ENCODE measurements at places on chromosomes 12 and 14. TPM values are rescaled to one million over a fixed set of nuclear protein-coding genes. Genes with fewer than 3 reads are reported as not detected.

DNA sequence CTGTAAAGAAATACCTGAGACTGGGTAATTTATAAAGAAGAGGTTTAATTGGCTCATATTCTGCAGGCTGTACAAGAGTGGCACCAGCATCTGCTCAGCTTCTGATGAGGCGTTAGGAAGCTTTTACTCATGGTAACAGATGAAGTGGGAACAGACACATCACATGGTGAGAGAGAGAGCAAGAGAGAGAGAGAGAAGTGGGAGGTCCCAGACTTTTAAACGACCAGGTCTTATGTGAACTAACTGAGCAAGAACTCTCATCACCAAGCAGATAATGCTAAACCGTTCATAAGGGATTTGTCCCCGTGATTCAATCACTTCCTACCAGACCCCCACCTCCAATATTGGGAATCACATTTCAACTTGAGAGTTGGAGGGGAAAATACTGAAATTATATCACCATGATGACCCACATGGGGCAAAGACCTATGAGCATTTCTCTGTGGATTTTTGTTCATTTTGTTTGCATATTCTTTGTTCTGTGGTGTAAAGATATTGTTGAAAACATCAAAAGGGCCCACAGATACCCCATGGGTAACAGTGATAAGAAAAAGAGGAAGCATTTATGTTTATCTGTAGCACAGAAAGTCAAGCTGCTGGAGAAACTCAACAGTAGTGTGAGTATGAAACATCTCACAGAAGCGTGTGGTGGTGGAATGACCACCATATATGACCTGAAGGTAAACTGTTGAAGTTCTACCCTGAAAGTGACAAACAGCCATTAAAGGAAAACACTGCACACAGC lies 135.2 kb upstream of the PDE3A start:
- no peak for DNase-seq

GRCh38 chr12:3230758-3231375 lies 153.7 kb downstream of the TSPAN9 start:
- DNase-seq: no peak

DNA sequence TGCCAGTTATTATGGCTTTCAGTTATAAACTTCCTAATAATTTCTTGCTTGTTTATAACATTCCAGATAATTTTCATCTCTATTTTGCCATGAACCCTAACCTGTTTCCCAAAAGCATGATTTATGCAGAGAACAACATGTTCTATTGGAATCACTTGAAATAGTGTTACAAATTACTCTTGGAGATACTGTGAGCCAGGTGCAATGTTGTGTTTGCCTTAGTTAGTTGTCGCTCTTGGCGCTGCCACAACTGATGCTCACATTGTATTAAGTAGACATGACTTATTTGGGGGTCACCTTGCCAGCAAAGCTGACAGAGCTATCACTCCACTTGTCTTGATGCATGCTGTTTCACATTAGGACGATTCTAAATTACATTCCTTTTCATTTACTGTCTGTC lies 49.4 kb downstream of the TSPAN8 start:
- no peak for DNase-seq

DNA sequence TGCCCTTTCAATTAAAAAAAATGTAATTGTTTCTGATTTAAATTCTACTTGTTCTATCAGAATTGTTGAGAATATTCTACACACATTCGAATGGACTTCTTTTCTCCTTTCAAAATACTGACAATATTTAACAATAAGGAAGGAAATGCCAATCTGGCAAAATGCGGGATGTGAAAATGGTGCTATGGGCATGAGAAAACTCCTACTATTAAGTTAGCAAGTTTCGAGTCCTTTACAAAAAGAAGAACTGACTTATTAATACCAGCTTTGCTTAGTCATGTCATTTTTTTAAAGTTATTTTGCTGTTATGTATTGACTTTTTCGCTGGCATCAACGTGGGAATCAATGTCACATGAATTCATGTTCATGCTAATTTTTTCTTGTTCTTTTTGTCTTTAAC lies 31.7 kb upstream of the ARL1 start:
- DNase-seq: no peak

- DNase-seq: no peak
Observed at GRCh38 chr12:84874125-84874824, 38.3 kb downstream of the SLC6A15 start.

- DNase-seq: no peak
Observed at GRCh38 chr12:52976574-52977071, 27.7 kb downstream of the KRT18 start.

DNA sequence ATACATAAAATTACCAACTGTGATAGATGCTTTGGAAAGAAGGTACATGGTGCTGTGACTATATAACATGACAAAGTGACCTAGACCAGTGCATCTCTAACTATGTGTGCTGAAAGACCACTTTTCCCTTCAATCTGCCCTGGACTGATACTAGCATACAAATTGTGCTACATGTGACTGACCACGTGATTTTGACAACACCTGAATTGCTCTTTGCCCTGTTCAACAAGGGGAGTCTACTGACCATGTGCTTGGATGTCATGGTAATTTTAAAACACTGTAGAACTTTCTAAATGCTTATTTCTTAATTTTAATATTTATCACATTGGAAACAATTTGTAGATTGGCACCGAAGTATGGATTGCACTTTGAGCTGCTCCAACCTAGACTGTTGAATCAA lies 142.4 kb downstream of the CAND1 start:
- DNase-seq: no peak

DNA sequence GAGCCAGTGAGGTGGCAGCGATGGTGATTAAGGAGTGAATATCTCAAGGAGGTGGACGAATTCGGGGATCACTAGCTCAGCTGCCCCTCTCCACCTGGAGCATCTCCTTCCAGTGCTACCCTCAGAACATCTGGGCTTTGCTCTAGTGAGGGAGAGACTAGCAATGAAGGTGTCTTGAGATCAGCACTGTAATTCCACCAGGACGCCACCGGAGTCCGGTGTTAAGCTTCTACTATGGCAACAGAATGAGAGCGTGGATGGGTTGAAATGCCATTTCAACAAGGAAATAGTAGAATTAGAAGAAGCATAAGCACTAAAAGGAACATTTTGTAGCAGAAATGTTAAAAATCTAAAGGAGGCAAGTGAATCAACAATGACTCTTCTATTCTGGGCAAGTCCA lies 61.1 kb downstream of the NTF3 start:
- no peak for DNase-seq

GRCh38 chr12:73308079-73308478 lies 1035.9 kb downstream of the TRHDE start:
- DNase-seq: no peak

GRCh38 chr12:6627616-6628015 lies 8.1 kb downstream of the LPAR5 start:
- no peak for DNase-seq

GRCh38 chr14:100033347-100034075 lies 31.7 kb upstream of the EVL start:
- DNase-seq: no peak

DNA sequence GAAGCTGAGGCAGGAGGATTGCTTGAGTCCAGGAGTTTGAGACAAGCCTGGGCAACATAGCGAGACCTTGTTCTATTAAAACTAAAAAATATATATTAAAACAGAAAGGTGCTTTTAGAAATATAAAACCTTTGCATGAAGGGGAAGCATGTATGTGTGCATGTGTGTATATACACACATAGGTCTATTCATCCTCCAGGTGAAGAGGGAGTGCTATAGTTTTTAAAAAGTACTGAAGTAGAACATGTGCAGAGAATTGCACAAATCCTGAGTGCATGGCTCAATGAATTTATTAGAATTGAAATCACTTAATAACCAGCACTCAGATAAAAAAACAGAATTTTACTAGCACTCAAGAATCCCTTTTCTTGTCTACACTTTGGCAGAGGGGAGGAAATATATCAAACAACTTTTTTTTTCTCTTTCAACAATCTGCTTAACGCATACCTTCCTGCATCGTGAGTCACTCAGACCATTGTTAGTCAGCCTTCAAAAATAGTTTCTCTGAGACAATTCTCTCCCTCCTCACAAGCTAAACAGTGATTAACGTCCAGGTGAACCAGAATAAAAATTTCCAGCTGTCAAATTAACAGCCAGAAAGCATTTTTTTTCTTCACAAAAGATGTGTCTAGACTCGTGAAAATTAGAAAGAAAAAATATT lies 17.7 kb upstream of the NEDD1 start:
- DNase-seq: no peak

- no peak for DNase-seq
Observed at GRCh38 chr12:58361056-58361455, 419.7 kb downstream of the ATP23 start.

GRCh38 chr14:82070753-82071152 lies 537.1 kb upstream of the SEL1L start:
- DNase-seq: no peak

- DNase-seq: peak; percentile 64
Observed at GRCh38 chr12:49662998-49663843, 39.9 kb downstream of the PRPF40B start.

- DNase-seq: no peak
Observed at GRCh38 chr12:15208140-15208539, 13.1 kb downstream of the RERG start.

GRCh38 chr14:35257809-35258208 lies 34.4 kb upstream of the PSMA6 start:
- DNase-seq: no peak

DNA sequence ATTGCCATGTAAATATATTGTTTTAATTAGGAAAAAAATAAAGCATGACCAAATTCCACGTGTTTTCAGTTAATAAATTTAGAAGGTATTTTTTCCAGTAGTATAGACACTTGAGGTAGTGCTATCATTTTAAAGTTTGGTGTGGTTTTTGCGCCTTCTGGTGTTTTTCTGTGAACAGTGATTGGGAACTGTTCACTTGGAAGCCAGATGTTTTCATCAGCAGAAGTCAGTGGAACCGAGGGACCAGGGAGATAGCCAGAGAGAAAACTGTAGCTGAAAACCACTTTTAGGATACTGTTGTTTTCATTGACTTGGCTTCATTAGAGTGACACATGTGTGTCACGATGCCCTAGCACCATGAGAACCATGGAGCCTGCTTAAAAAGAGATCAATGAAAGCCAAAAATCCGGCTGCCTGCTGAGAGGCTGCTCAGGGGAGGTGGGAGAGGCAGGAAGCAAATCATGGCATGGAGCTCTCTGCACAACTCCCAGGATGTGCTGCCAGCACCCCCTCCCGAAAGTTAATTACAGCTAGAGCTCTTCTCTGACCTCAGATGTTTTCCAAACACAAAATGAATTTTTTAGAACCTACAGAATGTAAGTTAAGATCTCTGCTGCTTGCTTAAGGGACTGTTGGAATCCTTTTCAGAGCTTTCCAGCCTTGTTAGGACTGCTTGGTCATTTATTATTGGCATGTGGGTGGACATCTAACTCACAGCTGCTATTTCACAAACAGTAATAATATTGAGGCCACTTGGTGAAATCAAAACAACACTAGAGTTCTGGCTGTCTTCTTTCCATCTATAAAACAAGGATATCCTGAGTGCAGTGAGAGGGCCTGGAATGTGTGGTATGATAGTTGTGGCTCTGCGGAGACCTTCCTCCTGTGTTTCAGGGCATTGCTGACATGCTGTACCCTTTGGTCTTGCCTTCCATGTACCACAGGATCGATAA lies 192.3 kb downstream of the ANO4 start:
- DNase-seq: no peak

DNA sequence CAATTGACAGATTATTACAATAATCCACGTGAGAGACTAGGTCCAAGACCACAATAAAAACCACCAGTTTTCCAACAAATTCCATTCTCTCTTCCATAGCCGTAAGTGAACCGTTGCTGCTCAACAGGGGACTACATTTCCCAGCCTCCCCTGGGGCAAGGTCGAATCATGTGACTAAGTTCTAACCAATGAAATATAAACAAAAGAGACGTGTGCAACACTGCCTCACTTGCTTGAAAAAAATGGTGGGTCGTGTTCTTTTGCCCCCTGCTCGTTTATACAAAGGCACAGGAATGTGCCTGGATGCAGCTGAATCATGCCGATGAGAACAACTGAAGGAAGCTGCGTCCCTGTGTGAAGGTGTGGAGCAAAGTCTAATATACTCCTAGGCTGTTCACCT lies 51.1 kb downstream of the HSPB8 start:
- DNase-seq: no peak

DNA sequence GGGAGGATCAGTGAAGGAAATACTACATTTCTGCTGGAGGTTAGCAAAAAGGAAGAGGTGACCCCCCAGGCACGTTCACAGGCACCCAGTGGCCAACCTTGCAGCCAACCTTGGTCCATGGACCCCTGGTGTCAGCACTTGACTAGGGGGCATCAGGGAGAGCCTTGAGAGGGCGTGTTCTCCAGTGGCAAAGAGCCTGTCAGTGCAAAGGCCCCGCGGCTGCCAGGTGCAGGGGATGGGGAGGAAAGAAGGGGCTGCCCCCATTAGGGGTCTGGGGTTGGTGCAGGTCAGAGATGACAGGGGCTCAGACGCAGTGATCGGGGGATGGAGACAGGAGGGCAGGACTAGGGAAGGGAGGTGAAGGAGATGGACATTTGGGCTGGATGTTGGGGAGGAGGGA lies 22.7 kb upstream of the ULK1 start:
- no peak for DNase-seq

GRCh38 chr14:88323523-88324199 lies 592 bp upstream of the KCNK10 start:
- peak; percentile 7 for DNase-seq

DNA sequence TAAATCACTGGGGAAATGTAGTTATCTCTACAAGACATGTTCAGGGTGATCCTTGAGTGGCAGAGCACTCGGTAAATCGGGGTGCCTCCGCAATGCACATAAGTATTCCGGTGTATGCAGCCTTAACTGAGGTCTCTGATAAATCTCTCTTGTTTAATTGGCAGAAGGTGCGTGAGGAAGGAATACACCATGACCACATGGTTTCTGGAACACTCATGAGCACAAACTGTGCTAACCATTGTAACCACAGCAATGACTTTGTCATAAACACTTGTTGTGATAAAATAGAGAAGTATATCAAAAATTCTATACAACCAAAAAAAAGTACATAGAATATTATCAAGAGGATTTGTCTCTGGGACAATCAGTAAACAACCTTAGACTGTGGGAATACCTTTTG lies 146.8 kb upstream of the DIO2 start:
- no peak for DNase-seq

DNA sequence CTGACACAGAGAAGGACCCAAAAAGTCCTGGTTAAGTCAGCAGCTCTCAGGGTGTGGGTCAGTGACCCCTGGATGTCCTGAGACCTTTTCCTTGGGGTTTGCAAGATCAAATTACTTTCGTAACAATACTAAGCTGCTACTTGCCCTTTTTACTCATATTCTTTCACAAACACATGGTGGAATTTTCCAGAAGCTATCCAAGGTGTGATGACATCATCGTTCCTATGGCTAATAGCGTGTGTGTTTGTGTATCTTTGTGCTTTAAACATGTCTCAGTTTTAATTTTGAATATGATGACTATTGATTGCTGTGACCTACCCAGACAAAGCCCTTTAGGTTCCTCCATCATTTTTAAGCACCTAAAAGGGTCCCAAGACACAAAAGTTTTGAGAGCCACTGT lies 176.2 kb downstream of the PHETA1 start:
- DNase-seq: no peak

NPFF gene
- not detected for total RNA-seq

PTPRR gene
- not detected for total RNA-seq

EPYC gene
- total RNA-seq: not detected

CHURC1 gene
- 28.4 TPM for total RNA-seq

TAS2R46 gene
- total RNA-seq: 2.4 TPM

MMP19 gene
- total RNA-seq: 0.12 TPM

LTBR gene
- 2.0 TPM for total RNA-seq

Measured in activated naive CD4-positive, alpha-beta T cell treated with anti-CD3 and anti-CD28 coated beads, Interleukin-2, amount 50 U/mL, for 72 hours (primary cell).